ENCODE measurements at places on chromosomes 7 and 10.

DNA sequence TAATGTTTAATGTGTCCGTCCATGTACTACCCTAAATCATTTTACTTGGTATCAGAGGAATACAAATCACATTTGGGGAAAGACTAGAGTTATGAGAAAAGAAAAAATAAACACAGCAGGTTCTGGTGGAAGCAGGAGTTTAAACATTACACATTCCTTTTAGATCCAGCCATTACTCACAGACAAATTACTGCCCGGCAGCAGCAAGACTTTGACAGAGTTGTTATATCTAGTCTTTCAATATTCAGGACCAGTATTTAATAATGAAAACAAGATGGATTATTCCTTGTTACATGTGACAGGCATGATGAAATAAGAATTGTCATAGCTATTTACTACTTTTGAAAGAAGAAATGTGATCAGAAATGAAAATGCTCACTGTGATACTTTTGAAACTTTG is 131.8 kb upstream of the GNAI1 start:
- DNase-seq: no peak

DNA sequence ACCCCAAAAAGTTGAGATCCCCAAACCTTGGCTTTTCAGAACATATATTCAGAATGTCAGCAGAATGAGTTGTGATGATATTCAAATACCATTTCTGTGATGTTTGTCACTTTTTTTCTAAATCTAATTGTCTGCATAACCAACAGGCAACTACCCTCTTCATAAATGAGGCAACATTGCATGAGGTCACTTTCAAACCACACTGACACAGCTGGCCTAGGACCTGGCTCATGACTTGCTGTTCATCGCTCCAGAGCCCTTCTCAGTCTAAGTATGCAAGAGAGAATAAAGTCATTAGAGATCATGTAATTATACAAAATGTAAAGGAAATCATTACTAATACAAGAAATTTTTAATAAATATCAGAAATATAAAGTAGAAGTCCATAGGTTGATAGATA is 681.9 kb downstream of the GRM8 start:
- no peak for DNase-seq

DNA sequence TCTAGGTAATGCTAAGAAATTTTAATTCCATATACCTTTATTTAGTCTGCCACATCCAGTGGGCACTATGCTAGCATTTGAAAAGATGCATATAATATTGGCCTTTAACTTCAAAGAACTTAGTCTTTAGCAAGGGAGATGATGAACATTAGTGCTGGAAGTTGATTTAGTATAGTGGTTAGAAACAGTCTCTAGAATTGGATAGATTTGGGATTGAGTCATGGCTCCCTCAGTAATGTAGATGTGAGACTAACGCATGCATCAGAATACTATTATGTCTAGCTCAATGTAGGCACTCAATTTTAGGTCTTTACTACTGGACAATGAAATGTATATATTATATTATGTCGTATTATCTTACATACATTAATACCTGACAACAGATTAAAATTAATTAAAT is 5.8 kb downstream of the DKK1 start:
- DNase-seq: no peak

- no peak for DNase-seq
Measured at GRCh38 chr7:13751766-13752165, 237.7 kb downstream of the ETV1 start.

DNA sequence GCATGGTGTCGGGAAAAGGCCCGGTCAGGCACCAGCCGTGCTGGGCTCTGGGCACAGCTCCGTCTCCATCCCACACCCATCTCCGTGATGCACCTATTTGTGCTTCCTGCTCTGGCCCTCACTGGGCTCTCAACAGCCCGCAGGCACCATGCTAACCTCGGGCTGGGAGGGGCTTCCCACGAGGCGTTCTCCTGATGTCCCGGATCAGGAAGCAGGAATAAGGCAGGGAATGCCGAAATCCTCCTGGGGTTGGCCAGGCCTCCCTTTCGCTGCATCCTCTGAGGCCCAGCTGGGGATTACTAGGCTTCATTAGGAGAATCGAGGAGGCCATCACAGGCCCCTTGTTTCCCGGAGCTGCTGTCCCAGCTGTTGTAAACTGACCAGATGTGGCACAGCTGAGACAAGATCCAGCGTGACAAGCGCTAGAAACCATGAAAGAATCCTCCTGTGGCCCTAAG is 72.0 kb downstream of the FAM53B start:
- DNase-seq: no peak

DNA sequence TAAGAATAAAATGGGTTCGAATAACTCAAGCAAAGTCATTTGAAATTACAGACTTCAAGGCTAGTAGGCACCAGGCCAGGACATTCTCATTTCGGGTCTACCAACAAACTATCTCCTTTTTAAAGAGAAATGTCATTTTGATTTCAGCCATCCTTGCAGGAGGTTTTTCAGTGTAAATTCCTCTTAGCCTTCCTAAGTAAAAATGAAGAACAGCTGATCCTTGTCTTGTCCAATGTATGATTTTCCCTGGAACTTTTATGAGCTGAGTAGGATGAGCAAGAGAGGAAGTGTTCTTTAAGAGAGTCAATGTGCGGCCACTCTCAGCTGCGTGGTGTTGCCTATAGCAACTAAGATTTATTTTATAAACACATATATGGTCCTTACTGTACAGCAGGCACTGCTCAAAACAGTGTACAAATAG is 110.1 kb downstream of the PLCE1 start:
- DNase-seq: no peak

DNA sequence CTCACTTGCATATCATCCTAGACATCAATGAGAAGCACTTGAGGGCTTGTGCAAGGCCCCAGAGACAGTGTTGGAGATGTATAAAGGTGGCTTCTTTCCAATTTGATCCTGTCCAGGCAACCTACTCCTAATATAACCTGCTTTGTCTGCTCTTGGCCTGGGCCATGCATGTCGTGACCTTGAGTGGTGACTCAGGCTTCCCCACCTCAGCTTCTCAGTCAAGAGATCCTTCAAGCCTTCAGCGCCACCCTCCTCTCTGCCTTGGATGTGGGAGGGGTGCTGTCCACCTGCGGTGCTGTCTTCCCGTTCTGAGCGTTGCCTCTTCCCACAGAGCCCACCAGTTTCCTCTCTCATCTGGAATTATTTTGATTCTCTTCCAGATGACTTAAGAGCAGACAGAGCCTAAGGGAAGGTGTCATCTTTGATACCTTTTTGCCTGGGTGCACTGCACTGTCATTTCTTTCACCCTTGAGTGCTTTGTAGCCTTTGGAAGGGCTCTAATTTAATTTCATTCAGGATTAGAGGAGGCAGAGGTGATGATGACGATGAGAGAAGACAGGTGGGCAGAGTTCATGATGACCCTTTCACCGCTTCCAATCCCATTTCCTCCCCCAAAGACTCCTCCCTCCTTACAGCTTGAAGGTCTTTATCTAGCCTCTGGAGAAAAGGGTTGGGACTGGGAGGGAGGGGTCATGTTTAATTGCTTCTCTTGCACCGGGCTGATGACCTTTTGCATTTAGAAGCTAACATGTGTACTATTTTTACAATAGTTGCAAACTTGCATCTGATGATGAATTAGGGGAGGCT is 6.9 kb downstream of the LSMEM1 start:
- DNase-seq: no peak

GRCh38 chr10:120514035-120514620 is 57.1 kb downstream of the PLPP4 start:
- DNase-seq: no peak

- DNase-seq: no peak
Measured at GRCh38 chr7:134779741-134780065, 269 bp downstream of the CALD1 start.

GRCh38 chr7:155471718-155472117 is 13.8 kb downstream of the EN2 start:
- DNase-seq: no peak

- no peak for DNase-seq
Measured at GRCh38 chr7:79091661-79092060, 361.8 kb downstream of the MAGI2 start.

GRCh38 chr10:71978476-71978875 is 14.3 kb downstream of the CHST3 start:
- no peak for DNase-seq

DNA sequence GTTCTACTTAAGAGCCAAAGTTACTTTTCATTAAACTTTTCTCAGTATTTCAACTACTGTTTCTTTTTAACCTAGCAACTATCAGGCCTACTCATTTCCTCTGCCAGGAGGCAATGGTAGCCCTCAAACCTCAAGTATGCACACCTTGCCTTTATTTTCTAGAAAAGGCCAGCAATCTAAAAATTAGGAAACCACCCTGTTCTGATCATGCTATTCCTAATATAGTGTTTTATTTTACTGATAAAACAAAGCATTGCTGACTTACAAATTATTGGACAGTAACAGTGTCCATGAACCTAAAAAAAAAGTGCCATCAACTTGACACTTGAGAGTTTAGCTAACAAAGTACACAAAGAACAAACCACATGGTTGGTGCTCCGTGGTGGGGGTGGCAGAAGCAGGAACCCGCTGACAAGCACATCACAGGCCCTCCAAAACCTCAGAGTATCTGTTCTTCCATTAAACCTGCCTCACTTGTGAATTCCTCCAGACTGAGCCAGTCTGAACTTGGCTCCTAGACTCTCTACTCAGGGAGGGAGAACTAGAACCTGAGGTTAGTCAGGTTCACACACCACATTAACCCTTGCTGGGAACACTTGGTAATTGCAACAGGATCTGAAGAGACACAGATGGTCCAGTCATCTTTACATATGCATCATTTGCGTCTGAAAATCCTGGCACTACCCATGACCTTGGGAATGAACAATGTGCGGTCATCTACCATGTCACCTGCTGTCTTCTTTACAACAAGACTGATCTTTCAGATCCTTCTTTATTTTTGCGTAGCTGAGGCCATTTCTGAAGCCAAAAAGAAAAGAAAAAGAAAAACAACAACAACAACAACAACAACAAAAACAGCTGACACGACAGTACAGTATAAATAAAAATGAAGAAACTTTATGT is 31.9 kb downstream of the PIP4K2A start:
- peak; percentile 57 for DNase-seq

DNA sequence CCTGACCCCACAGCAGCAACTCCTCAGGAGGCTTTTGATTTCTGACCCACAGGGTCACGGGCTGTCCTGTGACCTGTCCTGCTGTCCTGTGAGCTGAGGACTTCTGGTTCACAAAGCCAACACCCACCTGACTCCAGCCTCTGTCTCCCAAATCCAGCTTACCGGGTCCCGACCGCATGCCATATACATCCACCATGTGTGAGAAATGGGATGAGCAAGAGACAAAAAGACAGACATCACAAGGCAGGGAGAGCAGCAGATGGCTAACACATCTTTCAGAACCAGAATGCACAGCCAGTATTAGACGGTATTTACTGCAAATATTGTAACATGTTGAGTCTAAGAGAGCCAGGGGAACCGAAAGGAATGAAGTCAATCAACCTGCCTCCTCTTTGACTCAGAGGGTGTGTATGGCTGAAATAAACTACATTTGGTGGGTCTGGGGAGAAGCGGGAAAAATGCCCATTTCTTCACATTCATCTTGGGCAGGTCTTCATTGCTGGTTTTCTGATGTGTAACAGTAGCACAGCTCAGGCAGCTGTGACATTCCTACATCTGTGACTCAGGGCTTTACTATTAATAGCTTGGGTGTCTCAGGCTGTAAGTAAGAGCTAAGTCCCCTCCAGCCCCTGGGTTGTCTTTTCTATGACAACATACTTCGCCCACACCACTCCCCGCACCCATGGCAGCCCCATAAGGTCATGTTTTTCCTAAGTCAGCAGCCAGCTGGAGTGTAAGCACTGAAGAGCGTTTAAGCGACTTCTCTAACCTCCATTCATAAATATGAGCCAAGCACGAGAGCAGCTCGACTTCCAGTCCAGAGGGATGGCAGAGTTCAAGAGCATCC is 25.0 kb downstream of the ABLIM1 start:
- no peak for DNase-seq

DNA sequence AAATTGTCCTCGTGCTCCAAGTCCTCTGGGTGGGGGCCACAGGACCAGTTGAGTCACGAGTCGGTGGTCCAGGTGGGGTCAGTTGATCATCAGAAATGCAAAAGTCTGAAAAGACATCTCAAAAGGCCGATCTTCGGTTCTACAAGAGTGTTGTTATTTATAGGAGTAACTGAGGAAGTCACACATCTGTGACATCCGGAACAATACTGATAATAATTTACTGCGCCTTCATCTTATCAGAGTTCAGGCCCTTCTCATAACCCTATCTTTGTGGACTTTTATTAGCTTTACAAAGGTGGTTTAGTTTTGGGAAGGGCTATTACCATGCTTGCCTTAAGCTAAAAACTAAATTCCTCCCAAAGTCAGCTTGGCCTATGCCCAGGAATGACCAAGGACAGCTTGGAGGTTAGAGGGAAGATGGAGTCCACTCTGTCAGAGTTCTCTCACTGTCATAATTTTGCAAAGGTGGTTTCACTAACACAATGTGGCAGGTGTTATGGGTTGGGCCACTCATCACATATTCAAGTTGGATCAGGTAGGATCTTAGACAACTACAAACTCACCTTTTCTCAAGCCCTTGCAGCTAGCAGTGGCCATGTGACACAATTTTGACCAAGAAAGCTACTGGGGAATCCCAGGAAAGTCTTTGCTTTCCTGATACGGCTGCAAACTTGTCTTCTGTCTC is 54.7 kb upstream of the CHST3 start:
- no peak for DNase-seq

- DNase-seq: no peak
Measured at GRCh38 chr10:102752266-102752930, 8.7 kb downstream of the WBP1L start.

- no peak for DNase-seq
Measured at GRCh38 chr7:13231216-13231615, 543.8 kb downstream of the ARL4A start.

DNA sequence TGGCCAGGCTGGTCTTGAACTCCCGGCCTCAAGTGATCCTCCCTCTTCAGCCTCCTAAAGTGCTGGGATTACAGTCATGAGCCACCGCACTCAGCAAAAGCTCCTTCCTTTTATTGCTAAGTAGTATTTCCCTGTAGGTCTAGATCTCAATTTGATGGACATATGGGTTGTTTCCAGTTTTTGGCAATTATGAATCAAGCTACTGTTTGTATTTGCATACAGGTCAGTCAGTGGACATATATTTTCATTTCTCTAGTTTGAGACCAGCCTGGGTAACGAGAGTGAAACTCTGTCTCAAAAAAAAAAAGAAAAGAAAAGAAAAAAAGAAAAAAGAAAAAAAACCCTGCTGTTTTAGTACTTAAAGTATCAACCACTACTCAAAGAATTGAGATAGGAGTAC is 6.4 kb upstream of the PRKRIP1 start:
- no peak for DNase-seq

DNA sequence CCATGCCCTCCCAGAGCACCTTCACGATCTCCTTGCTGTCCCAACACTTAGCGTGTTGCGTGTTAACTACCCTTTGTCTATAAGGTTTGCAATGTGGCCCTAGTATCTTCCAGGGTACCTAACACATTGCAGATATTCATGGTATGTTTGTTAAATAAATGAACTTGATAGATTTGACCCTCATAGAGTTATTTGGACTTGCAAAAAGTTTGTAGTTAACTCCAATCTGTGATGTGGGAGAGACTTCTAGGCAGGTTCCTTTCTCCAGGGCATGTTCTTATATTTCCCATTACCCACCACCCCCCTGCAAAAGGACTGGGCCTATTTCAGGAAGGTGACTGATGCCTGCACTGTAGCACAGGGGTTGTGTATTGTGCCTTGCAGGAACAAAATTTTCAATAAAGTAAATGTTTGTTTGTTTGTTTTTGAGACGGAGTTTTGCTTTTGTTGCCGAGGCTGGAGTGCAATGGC is 612 bp downstream of the HILPDA start:
- no peak for DNase-seq

Data from hematopoietic multipotent progenitor cell treated with erythropoietin and hydrocortisone succinate and interleukin-3 and kit ligand, for 15 days (in vitro differentiated cells).